Left renal cortex interstitium (tissue), 4 donors: ENCODE measurements at places on chromosomes 16 and 17. TPM values are rescaled to one million over a fixed set of nuclear protein-coding genes. Genes with fewer than 3 reads are reported as not detected.

GRCh38 chr17:949623-950303, 29.8 kb downstream of the NXN start:
- no peak for DNase-seq

Gene TBC1D28
- polyA plus RNA-seq = not detected

Gene NLRC5
- polyA plus RNA-seq = 2.2 TPM

Gene ZFPM1
- polyA plus RNA-seq = 4.9 TPM

Gene ZNF385C
- polyA plus RNA-seq = 10.0 TPM

GRCh38 chr16:49566432-49566831, 192.8 kb downstream of the C16orf78 start:
- DNase-seq = no peak

DNA sequence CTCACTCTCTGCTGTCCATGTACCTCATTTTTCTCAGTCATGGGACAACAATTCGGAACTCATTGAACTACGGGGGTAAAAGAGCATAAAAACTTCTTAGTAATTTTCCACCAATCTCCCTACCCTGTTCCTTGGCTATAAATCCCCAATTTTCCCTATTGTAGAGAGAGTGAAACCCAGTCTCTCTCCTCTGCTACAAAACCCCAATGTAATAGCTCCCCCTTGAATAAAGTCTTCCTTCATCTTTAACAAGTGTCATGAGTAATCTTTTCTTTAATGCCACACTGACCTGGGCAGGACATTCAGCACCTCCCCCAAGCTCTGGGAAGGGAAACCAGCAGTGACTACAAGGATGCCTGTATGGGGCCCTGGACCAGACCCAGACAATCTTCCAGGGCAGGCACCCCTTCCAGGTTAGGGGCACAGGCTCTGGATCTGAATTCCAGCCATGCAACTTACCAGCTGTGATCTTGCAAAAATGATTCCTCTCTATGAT, 10.2 kb upstream of the EIF1 start:
- DNase-seq = no peak

DNA sequence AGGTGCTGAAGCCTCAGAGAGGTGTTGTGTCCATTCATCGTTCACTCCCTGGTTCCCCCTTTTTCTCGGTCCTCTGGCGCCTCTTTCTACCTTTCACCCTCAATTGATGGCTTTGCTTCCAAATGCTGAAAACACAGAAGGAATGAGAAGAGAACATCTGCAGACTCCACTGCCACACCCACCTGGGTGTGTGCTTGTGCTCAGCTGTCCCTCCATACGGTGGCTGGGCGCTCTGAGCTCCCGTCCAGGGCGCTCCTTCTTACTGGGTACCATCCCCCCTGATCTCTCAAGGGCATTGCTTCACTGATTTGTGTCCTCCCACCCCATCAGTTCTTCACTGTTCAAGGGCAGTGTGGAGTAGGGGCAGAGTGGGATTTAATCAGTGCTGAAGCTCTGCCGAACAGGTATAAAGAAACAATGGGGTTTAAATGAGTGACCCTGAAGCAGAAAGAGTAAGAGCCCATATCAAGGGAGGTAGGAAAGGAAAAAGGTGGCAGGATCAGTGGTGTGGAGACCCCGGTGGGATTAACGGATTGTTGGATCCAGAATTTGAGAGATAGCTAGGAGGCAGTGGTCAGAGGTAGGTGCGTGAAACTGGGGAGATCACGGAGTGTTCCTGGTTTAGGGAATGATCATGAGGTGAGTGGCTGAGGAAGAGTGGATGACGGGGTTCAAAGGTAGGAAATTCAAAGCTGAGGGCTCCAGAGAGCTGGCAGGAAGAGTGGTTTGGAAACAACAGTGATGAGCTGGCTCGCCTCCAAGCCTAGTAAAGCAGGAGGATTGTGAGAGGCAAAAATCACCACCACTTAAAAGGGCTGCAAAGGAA, 40.8 kb downstream of the MRTFB start:
- no peak for DNase-seq

DNA sequence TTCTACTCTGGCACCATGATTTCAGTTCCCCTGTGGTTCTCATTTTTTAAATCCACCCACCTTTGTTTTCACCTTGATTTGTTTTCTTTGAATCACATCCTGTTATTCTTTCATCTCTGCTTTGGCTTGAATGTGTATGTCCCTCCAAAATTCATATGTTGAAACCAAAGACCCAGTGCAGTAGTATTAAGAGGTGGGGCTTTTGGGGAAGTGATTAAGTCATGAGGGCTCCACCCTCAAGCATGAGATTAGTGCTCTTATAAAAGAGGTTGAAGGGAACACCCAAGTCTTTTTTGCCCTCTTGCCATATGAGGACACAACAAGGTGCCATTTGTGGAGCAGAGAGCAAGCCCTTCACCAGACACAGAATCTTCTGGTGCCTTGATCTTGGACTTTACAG, 382.3 kb downstream of the SLC39A11 start:
- DNase-seq = no peak

- DNase-seq = no peak
These were observed 8.6 kb upstream of the APPBP2 start for GRCh38 chr17:60534613-60535157.

GRCh38 chr17:1170739-1171138, 9.0 kb downstream of the ABR start:
- no peak for DNase-seq
